ENCODE measurements at places on chromosomes 1 and 21. TPM values are rescaled to one million over a fixed set of nuclear protein-coding genes. Genes with fewer than 3 reads are reported as not detected.
A peak's percentile ranks its signal among the peaks of the same experiment; 100 is the strongest.

DNA sequence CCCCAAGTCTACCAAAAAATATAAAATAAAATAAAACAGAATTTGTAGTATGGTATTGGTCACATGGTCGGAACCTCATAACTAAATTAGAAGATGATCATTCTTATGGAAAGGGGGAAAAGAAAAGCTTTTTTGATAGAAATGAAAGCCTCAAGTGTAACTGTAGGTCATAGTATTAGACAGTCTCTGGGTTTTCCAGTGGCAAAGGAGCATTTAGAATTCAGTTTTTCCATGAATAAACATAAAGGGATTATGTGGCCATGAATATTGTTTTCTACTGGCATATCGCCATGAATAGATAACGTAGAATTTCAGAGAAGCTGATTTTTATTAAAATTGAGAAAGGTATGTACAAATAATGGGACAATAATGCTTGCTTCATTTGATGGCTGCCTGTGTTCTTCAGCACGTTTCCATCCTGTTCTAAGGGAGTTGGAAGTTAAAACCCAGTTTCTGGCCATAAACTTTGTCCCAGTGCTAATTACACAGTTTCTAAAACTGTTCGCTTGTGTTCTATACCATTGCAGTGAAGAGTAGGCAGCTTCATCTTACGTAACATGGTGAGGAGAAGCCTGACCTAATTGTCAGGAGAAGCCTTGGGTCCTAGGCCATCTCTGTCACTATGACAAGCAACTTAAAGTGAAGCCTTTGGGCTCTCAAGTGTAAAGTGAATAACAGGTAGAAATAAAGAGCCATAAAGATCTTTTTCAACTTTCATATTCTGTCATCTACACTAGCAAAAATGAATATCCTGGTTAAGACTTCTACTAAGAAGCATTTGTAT lies 70.5 kb upstream of the PGD start:
- no peak for DNase-seq

GRCh38 chr1:228403231-228403631 lies 3.4 kb downstream of the TRIM11 start:
- no peak for DNase-seq

DNA sequence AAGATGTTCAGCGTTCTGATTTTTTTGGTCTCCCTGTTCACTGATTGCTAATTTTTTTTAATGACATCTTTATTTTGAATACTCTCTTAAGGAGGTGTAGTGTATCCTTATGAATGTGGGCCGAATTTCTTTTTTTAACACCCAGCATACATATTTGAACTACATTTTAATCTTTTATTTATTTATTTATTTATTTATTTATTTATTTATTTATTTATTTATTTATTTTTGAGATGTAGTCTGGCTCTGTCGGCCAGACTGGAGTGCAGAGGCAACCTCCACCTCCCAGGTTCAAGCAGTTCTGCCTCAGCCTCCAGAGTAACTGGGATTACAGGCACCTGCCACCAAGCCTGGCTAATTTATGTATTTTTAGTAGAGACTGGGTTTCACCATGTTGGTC lies 15.1 kb downstream of the ZBTB8A start:
- DNase-seq, result no peak

- DNase-seq, result no peak
These were observed 139.2 kb downstream of the TM2D1 start for GRCh38 chr1:61585714-61586113.

DNA sequence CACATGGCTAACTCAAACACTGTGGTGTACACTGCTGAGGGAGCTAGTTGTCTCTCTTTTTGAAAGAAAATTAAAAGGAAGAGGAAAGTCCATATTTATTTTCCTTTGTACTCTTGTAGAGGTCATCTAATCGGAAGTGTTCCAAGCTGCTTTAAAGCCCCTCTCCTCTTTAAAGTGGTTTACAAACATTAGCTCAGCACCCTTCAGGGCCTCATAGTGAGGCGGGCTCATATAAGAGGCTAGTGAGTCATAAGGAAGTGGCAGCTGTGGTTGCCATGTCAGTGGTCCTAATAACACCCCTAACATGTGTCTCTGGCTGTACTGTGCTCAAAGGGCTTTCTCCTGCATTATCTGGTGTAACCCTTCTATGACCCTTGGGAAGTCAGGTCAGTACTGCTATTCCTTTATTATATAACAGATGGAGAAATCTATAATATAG lies 104.4 kb upstream of the SERBP1 start:
- no peak for DNase-seq

DNA sequence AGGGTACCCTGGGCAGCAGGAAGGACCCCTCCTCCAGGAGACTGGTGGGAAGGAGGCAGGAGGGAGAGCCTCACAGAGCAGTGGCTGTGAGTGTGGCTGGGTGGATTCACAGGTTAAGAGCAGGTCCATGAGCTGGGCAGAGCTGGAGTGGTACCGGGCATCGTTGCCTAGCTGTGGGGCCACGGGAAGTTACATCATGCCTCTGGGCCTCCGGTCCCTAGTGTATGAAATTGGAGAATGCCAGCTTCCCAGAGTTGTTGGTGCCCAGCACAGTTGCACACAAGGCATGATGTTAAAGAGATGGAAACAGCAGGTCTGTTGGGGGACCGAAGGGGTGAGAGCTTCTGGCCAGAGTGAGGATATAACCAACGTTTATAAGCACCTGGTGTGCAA lies 18.5 kb downstream of the FOXO6 start:
- DNase-seq, result no peak

DNA sequence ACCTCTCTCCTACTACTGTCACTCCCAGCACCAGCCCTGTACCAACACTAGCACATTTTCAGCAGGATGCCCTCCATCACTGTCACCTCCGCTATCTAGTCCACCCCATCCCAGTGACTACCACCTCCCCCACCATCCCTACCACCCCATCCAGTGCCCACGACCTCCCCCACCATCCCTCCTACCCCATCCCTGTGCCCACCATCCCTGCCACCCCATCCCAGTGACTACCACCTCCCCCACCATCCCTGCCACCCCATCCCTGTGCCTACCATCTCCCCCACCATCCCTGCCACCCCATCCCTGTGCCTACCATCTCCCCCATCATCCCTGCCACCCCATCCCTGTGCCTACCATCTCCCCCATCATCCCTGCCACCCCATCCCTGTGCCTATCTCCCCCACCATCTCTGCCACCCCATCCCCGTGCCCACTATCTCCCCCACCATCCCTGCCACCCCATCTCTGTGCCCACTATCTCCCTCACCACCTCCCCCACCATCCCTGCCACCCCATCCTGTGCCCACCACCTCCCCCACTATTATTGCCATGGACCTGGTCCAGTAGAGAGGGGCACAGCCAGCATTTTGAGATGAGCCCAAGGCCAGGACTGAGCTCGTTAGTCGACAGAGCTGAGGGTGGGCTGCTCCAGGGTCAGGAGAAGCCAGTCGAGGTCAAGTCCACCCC lies 45.7 kb downstream of the DISP3 start:
- DNase-seq, result no peak

GRCh38 chr1:151989211-151989862 lies 4.3 kb downstream of the S100A10 start:
- DNase-seq, result no peak

- DNase-seq, result peak; percentile 48
These were observed 20.5 kb upstream of the SMYD3 start for GRCh38 chr1:246527402-246528088.

- no peak for DNase-seq
These were observed 18.0 kb downstream of the KIAA0319L start for GRCh38 chr1:35539073-35539823.

DNA sequence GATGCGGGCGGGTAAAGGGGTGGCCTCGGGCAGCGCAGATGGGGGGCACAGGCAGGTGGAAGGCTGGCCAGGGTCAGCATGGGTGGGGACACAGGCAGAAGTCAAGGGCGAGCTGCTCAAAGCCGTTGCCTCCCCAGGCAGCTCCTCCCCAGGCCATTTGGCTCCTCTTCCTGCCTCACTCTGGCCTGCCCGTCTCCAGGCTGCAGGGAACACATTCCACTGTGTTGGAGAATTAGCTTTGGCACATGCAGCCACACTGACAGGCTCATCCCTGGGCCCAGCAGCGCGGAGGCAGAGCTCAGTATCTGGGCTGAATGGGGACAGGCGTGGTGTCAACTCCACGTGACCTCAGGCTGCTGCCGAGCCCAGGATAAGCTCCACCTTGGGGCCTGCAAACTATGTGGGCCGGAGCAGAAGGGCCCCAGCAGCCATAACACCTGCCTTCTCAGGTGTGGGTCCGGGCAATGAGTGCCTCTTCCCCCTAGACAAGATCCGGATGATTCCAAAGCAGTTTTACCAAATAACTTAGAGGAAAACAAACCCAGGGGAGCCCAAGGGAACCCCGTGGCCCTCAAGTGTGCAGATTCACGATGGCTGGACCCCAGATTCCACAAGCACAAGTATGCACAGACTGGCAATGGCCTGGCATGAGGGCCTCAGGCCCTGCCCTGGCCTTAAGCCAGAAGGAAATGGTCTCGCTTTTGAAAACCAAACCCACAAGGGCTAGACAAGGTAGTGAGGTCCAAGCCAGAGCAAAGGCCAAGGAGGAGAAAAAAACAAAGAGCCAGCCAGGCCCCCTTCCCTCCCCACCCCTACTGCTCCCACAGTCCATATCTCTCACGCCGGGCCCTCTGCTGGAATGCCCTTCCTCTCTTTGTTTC lies 40.2 kb downstream of the HSPG2 start:
- DNase-seq, result no peak

- no peak for DNase-seq
These were observed 7.7 kb downstream of the VSIG8 start for GRCh38 chr1:159854693-159855192.

LCE5A gene
- total RNA-seq, result not detected

USH2A gene
- total RNA-seq, result not detected

PGBD5 gene
- not detected for total RNA-seq
